Bronchial epithelial cell (primary cell): ENCODE measurements at places on chromosomes 6 and 20.

GRCh38 chr20:11544029-11544678 lies 373.5 kb upstream of the BTBD3 start:
- peak; percentile 72 for DNase-seq

DNA sequence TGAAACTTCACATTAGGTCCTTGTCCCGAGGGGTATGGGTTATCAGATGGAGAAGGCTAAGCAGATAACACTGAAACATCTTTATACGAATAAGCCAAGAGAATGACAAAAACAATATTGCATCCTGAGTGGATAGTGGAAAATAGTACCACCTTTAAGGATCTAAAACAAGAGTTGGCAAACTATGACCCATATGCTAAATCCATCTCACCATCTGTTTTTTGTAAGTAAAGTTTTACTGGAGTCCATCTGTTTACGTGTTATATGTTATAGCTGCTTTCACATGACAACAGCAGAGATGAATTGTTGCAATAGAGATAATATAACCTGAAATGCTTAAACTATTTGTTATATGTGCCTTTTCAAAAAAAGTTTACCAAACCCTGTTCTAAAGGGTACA lies 76.1 kb upstream of the TRDN start:
- DNase-seq, result no peak

GRCh38 chr6:155450240-155450581 lies 5.4 kb downstream of the NOX3 start:
- DNase-seq, result no peak

- DNase-seq, result no peak
Observed at GRCh38 chr20:44843876-44844275, 33.5 kb upstream of the RIMS4 start.

GRCh38 chr20:48098099-48098498 lies 312.8 kb upstream of the SULF2 start:
- DNase-seq, result no peak

GRCh38 chr6:12383448-12383847 lies 93.3 kb downstream of the EDN1 start:
- DNase-seq, result no peak

DNA sequence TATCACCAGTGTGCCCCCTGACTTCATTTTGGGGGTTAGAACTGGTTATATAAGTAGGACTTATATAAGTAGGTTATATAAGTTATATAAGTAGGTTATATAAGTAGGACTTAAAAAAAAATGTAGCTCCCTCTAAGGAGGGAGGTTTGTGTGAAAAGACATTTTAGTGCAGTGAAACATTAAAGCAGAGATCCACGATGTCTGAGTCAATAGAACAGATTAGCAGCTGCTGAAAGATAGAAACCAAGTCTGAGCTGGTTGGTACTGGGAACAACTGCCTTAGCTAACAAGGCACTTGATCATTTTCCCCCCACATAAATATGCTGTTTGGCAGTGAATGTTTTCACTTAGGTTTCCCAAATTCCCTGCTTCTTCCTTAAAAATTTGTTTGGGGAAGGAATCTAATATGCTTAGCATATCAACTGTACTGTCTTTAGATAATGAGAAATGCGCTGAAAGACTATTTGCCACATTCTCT lies 2.1 kb upstream of the RPS12 start:
- peak; percentile 61 for DNase-seq

DNA sequence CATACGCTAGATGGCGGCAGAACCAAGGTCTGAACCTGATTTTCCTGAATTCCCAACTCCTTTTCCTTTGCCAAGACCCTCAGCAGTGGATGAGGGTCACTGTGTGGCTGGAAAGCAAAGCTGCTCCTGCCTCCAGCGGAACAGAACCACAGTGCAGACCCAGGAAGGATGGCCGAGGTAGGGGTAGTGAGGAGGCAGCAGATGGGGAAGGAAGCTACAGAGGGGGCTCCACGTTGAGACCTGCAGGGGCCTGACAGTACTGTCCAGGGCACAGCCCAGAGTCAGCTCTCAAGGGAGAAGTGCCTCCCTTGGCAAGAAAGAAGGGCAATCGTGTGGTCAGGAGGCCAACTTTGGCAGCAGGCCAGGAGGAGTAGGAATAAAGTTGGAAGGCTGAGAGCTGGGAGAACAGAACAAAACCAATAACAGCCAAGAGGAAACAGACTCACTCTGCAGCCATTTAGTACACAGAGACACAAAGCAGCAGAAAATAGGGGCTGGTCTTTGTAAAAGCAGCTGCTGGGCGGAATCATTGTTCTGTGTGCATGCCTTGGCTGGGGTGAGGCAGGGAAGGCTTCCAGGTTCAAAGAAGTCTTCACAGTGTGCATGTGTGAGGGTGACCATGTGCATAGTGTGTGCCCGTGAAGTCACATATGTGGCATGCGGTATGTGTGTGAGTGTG lies 3.1 kb downstream of the GABRR2 start:
- peak; percentile 21 for DNase-seq

- DNase-seq, result peak; percentile 28
Observed at GRCh38 chr6:35543459-35544193, 30.9 kb upstream of the TULP1 start.

- no peak for DNase-seq
Observed at GRCh38 chr6:124769811-124770544, 192.3 kb upstream of the RNF217 start.

DNA sequence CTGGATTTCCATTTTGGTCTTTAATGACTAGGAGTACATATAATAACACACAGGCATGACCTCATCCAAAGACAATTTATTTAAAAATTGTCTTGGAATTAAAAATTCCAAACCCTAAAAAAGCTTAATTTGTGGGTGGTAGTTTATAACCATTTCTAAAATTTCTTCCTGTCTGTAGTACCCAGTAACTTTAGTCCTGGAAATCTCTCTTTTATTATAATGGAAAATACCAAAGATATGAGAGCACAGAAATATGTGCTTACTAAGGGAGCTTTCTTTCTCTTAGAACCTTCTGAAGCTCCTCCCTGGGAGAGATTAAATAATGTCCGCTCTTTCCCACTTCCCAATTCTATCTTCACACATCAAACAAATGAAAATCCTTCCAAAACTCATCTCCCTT lies 70.5 kb upstream of the PRL start:
- DNase-seq, result no peak

- DNase-seq, result peak; percentile 50
Observed at GRCh38 chr20:7770578-7770977, 169.7 kb downstream of the HAO1 start.

- DNase-seq, result no peak
Observed at GRCh38 chr20:46394872-46395760, 11.3 kb downstream of the ELMO2 start.

- no peak for DNase-seq
Observed at GRCh38 chr20:21900431-21900830, 195.0 kb downstream of the PAX1 start.

DNA sequence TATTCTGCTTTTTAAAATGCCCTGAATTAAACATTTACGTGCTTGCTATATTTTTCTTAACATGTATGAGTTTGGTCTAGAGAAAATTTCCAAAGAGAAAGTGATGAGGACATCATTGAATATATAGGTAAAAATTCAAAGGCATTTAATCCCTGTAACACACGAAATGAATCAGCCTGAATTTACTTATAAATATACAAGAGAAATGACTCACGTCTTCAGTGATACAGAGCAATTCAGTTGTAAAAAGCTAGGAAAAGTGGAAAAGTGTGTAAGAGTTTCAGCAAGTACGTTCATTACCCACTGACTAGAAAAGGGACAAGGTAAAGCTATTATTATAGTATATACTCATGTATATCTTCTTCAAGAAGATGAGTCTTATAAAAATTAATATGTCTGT lies 124.8 kb downstream of the HIVEP1 start:
- peak; percentile 63 for DNase-seq

GRCh38 chr6:37126493-37126958 lies 43.4 kb upstream of the PIM1 start:
- no peak for DNase-seq
